ENCODE measurements at places on chromosomes 11 and 22. TPM values are rescaled to one million over a fixed set of nuclear protein-coding genes. Genes with fewer than 3 reads are reported as not detected.

Gene MRE11
- 7.3 TPM for total RNA-seq

Gene POLD3
- 6.2 TPM for total RNA-seq

Gene MRTFA
- total RNA-seq, result 19.2 TPM

Gene MMP8
- not detected for total RNA-seq

Gene DSCAML1
- total RNA-seq, result 0.19 TPM

Gene OR8D4
- total RNA-seq, result not detected
